ENCODE measurements at places on chromosomes 12 and 14. TPM values are rescaled to one million over a fixed set of nuclear protein-coding genes. Genes with fewer than 3 reads are reported as not detected.

Gene GPX2
- total RNA-seq: not detected

Gene TAS2R20
- 2.8 TPM for total RNA-seq

Gene SYCP3
- total RNA-seq: not detected

Gene PMCH
- total RNA-seq: not detected

Gene SLC10A1
- total RNA-seq: not detected

Gene TOX4
- total RNA-seq: 47.6 TPM

Gene ANGEL1
- total RNA-seq: 7.7 TPM

Gene ARF3
- 37.1 TPM for total RNA-seq

Gene RHOJ
- 2.0 TPM for total RNA-seq

Gene MAX
- 45.2 TPM for total RNA-seq

Gene CCDC184
- 0.33 TPM for total RNA-seq

Gene TEX52
- total RNA-seq: not detected

Gene IFI27L1
- 9.6 TPM for total RNA-seq

Gene PTGDR
- total RNA-seq: not detected

Gene WIF1
- total RNA-seq: 0.15 TPM

Gene KLRD1
- 0.66 TPM for total RNA-seq

Gene ABCD4
- total RNA-seq: 40.6 TPM

Gene KRT2
- not detected for total RNA-seq

Gene SOAT2
- total RNA-seq: not detected
